ENCODE measurements at places on chromosomes 7 and 10.

- DNase-seq: no peak
Observed at GRCh38 chr7:99036546-99037111, 107.3 kb downstream of the SMURF1 start.

GRCh38 chr7:154913638-154914307, 89.2 kb downstream of the PAXIP1 start:
- peak; percentile 75 for DNase-seq

- DNase-seq: no peak
Observed at GRCh38 chr10:29772403-29772802, 137.6 kb upstream of the SVIL start.

GRCh38 chr7:130641497-130641896, 27.1 kb downstream of the COPG2 start:
- no peak for DNase-seq

DNA sequence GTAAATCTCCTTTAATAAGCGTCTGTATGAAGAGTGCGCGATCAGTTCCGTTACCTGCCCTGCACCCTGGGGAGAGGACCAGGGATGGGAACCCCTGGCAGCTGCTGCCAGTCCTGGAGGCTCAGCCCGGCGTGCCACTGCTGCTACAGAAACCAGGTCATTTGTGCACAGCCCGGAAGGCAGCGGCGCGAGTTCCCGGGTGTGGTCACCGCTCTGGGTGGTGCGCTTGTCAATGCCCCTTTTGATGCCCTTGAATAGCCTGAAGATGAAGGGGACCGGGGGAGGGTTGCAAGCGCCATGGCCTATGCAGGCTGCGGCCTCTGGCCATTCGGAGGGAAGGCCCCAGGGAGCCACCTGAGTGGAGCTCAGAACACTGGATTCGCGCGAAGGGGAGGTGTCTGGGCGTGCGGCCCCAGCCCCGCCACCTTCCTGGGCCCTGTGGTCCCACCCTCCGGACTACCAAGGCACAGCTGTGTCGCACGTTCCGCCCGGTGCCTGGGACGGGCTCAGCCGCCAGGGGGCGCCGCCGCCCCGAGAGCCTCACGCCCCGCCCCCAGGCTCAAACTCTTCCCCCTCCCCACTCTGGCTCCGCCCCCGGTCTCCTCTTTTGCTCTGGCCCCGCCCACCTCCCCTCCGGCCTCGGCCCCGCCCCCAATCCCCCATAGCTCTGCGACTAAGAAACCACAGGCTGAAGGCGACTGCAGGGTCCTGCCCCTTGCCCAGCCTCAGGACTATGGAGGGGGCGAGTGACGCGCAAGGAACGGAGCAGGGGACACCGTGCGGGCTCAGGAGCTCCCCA, 16.5 kb downstream of the AP5Z1 start:
- DNase-seq: peak; percentile 72

DNA sequence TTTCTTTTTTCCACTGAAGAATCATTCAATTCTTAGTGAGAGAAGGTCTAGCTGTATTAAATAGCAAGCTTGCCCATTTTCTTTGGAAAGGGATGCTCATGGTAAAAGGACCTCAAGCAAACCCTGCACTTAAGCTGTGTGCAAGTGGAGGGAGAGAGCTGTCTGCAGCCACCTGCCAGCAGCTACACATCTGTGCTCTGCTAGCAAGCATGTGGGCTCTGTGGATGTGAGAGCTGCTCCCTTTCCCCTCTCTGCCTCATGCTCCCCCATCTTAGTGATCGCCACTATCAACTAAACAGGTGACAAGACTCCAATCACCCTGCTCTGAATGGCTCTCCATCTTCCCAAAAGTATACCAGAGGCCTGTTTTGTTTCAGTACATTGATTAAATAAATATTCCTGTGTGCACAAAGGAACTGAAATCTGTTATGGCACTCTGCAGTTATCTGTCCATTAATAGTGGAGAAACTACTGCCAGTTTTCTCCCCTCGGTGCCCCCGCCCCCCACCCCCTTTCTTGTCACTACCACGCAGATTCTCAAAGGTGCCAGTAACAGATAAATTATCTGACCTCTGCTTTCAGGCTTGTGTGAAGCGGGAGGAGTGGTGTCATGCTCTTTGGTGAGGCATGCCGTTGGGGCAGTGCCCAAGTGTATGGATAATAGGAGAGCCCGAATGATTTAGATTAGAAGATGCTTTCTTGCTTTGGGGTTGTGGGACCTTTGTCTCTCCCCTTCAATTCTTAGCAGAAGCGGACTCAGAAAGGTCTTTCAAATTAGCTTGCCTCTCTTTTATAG, 26.4 kb downstream of the AUTS2 start:
- DNase-seq: no peak

DNA sequence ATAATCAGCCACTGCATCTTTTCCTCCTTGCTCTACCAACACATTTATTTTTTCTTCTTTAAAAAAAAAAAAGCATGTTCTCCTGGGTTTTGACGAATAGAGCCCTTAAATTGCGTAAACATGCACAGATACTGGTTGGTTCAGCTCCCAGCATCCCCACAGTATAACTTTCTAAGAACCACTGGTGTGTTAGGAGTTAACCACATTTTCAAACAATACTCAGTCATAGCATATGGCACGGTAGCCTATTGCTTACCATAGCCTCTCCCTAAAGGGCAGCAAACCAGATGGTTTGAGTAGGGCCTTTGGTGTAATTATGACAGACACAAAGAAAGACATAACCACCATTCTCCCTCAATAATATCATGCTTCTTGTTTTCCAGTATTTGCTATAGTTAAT, 145.0 kb downstream of the LRRC4 start:
- DNase-seq: no peak

DNA sequence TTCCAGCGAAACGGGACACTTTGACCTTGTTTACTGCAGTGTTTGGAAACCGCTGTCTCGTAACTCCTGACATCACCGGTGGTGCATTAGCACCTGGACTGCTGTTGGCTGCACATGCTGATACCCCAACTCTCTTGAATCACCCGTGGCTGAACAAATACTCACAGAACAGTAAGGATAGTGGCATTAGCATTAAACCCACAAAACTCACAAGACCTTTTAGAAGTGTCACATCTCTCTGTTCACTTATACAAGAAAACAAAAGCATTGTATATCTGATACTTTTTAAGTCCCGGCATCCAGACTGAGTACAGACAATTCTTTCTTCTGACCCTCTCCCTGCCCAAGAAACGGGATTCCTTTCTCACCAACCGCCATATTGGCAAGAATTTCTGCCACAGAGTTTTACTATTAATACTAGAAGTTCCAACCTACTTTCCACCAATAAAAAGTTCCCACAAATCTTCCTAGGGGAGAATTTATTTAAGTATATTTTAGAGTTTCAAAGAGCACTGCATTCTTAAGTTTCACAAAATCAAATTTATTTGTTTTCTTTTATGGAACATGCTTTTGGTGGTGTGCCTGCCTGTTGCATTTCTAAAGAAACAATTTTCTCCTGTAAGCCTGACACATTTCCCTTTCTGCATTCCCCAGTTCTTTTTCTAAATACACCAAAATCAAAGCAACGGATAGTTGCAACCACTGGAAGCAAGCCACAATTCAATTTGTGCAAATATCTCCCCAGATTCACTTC, 208.4 kb upstream of the KLF14 start:
- no peak for DNase-seq

DNA sequence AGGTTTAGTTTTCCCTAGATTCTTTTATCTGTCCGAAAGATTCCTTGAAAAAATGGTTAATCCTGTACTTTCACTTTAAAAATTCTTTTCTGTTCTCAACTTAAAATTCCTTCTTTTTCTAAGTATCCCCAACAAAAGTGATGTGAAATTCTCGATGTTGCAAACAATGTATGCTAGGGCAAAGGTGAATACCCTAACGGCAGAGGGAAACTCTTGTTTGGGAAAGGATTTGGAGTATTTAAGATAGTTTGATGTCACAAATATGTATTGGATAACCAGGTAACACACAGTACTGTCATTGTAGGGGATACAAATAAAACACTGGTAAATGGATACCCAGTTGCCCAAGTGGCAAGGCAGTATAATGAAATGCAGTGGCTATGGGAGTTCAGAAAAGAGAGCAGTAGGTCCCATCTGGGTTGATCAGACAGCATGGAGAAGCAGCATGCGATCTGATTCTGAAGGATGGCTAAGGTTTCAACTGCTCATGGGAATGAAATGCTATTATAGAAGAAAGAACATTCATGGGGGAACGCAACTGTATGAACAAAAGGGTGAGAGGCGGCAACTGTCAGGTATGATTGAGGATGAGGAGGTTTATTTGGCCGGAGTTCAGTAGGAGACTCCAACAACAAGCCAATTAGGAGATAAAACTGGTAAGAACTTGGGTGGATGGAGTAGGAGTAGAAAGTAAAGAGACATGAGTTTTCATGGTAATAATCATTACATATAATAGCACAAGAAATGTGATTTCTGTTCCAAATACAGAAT, 3.2 kb upstream of the EPC1 start:
- DNase-seq: no peak

DNA sequence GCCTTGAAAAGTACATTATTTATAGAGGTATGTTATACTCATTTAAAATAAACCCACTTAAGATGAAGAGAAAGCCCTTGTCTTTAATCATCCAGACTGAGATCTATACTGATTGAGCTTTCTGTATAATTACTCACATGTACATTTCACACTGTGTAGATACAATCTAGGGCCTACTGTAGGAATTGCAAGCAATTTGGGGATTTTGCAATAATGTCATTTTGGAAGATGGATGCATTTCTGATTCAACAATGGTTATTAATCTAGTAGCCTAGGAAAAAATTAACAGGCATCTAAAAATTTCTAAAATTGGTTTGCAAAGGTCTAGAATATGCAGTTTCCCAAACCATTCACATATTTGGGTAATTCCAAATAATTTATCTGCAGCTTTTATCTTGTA, 132.2 kb downstream of the PDE1C start:
- DNase-seq: no peak

DNA sequence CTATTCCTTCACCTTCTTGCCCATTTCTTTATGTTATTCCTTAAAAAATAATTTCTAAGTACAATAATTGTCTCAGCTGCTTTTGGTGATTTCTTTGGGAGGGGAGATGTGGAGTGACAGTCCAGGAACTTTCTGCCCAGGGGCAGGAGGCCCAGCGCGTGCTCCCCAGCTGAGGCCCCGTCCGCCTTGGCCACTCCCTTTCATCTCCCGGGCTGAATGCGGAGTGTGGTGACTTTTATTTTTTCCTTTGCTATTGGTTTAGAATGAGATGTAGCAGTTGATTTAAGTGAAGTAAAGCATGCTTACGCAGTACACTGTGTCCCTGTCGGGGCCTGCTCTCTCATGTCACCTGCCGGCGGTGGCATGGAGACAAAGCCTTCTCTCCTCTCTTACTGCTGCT, 141.6 kb downstream of the MGMT start:
- DNase-seq: no peak

- no peak for DNase-seq
Observed at GRCh38 chr7:103447073-103447960, 1.3 kb upstream of the SLC26A5 start.

DNA sequence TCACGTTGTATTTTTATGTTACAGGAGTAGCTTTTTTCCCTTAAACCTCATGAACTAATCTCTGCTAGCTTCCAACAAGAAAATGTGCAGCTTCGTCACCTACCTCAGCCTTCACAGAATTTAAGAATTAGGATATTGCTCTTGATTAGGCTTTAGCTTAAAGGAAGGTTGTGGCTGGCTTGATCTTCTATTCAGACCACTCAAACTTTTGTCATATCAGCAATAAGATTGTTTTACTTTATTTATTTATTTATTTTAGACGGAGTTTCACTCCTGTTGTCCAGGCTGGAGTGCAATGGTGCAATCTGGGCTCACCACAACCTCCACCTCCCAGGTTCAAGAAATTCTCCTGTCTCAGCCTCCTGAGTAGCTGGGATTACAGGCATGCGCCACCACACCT, 125.6 kb upstream of the GPR22 start:
- DNase-seq: no peak

GRCh38 chr7:82410461-82410860, 33.1 kb downstream of the CACNA2D1 start:
- no peak for DNase-seq

DNA sequence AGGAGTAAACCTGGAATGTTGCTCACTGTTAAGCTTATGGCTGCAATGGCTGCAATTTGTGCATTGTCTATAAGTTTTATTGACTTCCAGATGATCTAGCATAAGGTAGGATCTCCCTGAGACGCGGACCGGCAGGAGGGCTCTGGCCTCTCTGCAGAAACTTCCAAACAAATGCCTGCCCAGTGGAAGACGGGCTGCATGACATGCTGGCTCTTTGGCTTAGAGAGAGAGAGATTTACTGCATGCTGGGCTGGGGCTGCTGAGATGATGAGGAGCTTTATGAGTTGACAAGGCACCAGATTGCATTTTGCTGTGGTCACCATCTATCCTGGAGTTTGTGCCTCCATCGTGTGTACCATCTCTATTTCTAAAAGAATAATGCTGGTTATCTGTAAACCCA, 193.2 kb downstream of the GALNT17 start:
- DNase-seq: no peak

DNA sequence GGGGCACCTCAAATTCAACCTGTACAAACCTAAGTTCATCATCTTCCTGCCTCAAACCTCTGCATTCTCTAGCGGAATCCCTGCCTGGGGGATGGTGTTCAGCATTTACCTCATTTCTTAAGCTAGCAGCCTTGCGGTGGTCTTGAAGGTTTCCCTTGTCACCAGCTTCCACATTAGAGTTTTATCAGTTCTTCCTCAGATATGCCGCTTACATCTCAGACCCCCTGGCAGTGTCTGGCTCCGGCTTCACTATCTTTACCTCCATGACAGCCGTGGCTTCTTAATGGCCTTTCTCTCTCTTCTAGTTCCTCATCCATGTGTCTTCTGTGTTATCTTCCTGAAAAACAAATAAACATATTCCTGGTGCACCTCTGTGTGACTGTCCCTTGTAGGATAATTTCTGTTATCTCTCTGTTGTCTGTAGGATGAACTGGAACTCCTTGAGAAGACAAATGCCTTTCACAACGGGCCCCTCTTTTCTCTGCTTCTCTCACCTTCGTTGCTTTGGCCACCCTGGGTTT, 101.1 kb upstream of the BMPER start:
- DNase-seq: no peak

- DNase-seq: no peak
Observed at GRCh38 chr7:143499246-143499645, 21.6 kb downstream of the TAS2R41 start.

- no peak for DNase-seq
Observed at GRCh38 chr10:44824607-44825006, 86.5 kb upstream of the TMEM72 start.

DNA sequence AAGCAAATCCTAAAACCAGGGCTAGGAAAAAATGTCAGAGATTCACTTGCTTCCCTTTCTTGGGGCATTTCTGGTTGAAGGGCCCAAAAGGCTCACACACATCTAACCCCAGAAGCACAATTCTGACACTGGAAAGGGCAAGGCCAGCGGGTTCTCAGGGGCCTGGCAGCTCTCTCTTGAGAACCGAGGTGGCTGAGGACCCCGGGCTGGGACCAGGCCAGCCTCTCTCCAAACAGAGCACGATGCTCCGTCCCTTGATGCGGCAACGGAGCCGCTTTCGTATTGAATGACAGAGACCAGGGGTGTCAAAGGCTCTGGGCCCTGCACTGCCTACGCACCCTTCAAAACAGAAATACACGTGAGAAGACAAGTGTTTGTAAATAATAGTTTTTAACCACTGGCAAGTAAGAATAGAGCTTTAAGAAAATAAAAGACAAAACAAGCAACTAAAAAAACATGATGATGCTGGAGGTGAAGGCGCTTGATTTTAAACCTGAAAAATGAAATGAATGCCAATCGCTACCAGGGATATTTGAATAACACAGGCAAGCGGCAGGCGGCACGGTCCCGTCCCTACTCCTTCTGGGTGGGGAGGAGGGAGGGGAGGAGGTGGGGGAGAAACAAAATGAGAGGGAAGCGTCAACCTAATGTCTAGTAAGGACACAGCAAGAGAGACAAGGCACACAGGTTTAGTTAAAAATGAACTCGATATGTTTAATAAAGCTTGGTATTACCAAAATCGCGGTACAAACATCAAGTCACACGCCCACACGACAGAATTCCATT, 68.0 kb downstream of the SLC29A4 start:
- no peak for DNase-seq
